ENCODE measurements at places on chromosomes 1 and 21.

DNA sequence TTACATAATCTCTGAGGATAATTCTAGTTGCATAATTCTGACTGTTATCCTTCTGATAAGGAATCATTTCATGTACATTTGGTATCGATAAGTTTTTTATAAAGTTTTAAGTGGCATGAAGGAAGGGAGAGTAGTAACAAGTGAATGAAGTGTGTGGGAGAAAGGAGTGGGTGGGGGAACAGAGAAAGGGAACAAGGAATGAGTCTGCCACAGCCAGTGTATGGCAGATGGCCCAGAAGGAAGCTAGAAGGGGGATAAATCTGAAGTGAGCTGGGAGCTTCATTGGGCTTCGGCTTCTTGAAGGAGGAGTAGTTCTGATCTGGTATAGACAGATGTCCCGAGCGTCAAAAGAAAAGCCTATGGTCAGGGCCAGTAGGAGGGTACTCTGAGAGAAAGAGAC is 18.6 kb downstream of the ZBTB40 start:
- no peak for DNase-seq

GRCh38 chr1:168466092-168466713 is 77.6 kb downstream of the XCL2 start:
- DNase-seq = peak; percentile 45

DNA sequence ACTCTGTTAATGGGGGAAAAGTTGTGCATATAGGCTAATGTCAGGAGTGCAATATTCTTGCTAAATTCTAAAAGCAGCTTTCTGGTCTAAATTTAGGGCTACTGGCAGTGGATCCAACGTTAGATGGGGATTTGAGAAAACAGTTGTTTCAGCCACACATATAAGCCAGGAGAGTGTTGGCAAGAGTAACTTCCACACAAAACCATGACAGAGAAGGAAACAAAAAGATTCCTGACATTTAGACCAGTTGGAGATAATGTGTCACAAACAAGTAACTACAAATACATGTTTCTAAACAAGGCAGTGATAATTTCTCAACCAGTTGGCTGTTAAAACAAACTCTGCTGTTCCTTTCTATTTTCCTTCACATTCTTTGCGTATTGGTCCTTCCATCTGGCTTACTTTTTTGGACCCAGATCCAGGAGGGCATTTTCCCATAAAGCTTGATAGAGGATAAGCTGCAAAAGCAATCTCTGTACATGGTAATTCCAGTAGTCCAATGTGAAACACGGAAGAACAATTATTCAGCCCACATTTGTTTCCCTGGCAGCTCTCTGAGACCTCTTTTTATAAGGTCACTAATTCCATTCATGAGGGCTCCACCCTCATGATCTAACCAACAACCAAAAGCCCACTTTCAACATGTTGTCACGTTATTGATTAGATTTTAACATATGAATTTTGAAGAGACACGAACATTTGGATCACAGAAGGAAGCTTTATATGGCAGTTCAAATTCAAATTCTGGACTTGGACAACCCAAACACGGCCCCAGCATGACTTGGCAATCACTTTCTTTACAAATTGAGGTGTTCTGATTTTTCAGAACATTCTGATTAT is 1888.6 kb downstream of the MRPL39 start:
- no peak for DNase-seq

GRCh38 chr1:47651311-47652089 is 213.7 kb downstream of the FOXD2 start:
- no peak for DNase-seq

DNA sequence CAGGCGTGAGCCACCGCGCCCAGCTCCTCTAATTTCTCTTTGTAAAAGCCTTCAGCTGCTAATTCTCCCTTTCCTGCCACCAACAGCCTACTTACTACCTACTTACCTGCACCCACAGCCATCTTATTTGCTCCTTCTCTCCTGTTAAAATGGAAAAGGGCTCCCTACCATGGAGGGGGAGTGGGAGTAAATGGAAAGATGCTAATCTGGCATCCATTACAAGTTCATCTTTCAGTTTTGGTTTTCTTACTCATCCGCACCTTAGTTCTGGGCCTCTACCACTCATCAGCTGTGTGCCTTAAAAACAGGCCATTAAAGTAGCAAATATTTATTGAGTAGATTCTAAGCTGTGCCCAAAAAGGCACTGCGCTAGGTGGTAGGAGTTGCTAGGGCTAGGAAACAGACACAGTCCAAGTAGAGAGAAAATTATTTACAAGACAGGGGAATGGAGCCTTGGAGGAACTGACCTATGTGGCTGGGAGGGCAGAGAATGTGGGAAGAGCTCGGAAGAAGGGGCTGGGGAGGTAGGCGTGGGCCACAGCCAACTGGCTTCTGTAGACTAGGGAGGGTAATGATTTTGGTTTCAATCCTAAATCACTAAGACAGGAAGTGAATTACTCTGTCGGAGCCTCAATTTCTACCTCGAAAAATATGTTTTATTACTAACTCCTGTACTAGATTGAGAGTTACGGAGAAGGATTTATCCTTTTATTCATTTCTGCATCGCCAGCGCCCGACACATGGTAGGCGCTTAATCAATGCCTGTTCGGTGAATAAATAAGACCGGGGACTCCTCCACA is 685 bp upstream of the DDI2 start:
- DNase-seq = no peak

- DNase-seq = no peak
Observed at GRCh38 chr1:1334835-1335234, 3.8 kb downstream of the TAS1R3 start.

DNA sequence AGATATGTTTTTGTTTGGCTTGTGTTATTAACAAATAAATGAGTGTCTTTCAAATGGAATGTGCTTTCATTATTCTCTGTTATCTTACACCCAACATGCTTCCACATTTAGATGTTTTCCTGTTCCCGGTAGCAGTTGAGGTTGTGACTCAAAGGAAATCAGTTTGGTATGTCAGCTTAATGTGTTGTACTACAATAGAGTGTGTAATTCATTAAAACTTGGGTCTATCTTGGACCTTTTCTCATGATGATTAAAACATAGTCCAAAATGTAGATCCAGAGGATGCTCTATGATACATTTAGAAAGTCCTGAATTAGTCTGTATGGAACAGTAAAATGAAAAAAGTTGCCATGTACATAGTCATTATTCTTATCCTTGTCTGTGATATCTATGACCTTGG is 26.7 kb downstream of the RTCA start:
- DNase-seq = no peak

DNA sequence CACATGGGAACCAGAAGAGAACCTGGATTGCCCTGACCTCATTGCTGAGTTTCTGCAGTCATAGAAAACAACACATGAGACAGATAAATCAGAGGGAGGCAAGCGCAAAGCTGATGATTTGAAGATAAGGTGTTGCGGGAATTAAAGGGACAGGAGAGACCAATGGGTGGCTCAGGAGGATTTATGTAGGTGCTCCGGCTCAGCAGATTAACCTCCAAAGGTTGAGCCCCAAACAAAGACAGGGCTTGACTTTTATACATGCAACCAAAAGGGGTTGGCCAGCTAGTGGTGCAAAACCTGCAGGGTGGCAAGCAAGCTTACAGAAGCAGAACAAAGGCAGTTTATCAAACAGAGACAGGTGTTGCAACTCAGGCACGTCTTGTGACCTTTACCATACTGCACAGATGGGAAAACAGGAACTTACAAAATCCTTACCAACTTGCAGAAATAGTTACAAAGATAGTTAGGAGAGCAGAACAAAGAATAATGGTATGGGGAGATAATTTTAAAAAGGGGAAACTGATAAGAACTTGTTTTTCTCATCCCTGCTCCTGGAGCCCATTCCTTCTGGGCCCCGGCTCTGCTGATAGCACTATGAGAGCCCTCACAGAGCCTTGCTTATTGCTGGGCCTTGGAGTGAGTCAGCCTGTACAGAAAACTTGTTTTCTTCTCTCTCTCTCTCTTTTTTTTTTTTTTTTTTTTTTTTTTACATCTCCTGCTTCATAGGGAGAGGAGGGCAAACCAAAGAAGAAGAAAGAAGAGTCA is 93.6 kb downstream of the SNRPE start:
- DNase-seq = no peak

GRCh38 chr1:180836449-180836848 is 76.2 kb upstream of the KIAA1614 start:
- DNase-seq = no peak

- DNase-seq = no peak
Observed at GRCh38 chr21:38561613-38562581, 63.6 kb upstream of the ERG start.

GRCh38 chr1:40422630-40423263 is 27.5 kb upstream of the ZFP69B start:
- DNase-seq = no peak

- no peak for DNase-seq
Observed at GRCh38 chr1:234774971-234775370, 165.0 kb upstream of the IRF2BP2 start.

GRCh38 chr1:67719329-67720196 is 34.6 kb downstream of the GADD45A start:
- peak; percentile 22 for DNase-seq

- no peak for DNase-seq
Observed at GRCh38 chr1:17869815-17870214, 114.7 kb downstream of the ACTL8 start.

GRCh38 chr1:20848162-20848561 is 61.1 kb upstream of the HP1BP3 start:
- DNase-seq = no peak

DNA sequence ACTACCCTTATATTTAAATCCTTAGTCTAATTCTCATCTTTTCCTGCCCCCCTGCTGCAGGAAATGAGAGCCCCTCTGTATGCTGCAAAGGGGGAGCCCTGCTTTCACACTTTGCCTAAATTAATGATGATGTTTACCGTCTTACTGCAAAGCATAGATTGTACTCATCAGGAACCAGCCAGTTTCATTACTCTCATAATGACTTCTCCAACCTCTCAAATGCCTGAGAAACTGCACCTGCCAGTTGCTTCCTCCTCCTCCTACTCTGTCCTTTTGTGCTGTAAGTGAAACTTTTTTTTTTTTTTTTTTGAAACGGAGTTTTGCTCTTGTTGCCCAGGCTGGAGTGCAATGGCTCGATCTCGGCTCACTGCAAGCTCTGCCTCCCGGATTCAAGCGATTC is 101.7 kb downstream of the ADSS2 start:
- DNase-seq = no peak

DNA sequence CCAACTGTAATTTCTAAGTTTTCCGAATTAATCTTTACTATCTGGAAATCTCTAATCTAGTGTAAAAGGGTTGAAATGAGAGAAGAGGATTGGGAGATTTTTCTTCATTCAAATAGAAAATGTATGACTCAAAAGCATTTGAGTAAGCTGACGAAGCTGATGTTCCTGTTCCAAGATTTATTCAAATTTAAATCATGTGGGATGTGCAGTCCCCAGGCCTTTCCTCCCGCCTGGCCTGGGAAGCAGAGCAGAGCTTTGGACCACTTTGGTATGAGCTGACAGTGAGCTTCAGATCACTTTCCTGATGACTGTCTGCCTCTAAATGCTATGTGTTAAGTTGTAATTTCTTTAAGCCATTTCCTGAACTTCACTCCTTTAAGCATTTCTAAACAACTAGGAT is 192.0 kb downstream of the DHRS3 start:
- no peak for DNase-seq

DNA sequence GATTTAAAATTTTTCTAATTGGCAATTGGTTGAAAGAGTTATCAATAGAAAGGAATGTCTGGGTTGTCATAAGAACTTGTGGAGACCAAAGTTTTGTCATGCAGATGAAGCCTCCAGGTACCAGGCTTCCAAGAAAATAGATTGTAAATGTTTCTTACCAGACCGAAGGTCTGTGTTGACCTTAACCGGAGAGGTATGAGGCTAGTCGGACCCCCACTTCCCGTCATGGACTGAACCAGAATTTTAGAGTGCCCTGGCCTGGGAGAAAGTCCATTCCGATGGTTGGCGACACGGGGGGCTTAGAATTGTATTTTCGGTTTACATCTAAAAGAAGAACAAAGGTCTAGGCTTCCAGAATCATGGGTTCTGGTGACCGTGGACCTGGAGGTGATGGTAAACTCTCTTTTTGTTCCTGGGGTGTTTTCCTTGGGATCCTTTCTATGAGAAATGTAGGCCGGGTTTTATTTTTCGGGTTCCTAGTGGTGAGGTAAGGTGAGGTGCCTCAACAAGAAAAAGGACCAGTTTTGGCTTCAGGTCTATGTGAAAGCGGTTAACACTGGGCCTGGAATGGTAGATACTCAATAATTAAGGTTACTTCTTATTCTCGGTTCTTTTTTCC is 405 bp upstream of the UHMK1 start:
- DNase-seq = no peak

- no peak for DNase-seq
Observed at GRCh38 chr1:52588535-52588934, 13.6 kb upstream of the GPX7 start.

DNA sequence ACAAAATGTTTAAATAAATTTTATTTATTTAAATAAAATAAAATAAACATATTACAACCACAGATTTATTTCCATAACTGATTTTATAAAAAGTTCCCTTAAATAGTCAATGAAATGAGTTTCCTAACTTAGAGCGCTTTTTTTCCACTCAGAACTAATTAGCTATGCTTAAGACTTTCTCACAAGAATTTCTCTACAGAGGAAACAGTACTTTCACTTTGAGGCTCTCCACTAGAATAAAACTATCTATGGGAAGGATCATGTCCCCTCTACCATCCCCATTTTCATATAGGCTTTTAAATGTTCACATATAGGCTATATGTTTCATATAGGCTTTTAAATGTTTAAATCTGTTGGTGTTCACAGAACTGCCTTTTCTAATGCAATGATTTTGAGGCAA is 40.0 kb upstream of the DPH5 start:
- no peak for DNase-seq

DNA sequence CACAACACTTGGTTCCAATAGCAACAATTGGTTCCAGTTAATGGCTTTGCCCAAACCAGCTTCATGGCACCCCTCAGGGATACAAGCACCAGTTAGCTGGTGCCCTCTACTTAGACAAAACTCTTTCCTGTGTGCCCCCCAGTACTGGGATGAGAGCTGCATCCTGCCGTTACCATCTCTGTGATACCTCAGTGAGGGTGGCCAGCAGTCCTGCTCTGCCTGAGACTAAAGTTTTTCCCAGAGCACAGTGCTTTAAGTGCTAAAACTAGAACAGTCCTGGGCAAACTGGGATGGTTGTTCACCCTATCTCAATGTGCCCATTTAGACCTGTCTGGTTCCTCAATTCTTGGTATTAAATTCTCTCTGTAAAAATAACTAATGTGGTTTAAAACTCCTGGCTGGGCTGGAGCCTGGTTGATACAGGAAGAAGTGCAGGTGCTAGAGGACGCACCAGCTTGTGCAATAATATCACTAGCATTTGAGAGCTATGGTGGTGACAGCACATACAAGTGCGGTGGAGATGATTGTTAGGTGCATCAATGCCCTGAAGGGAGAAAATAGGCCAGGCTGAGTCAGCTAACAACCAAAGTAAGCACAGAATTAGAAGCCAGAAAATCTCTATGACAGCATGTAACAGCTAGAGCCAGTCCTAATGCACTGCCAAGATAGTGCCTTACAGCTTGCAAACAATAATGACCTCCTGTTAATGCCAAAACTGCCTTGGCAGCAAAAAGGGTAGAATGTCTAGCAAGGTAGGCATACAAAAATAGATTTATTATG is 179.8 kb upstream of the GALNT2 start:
- DNase-seq = no peak

Data from NCI-H774 (cell line).